Hematopoietic multipotent progenitor cell treated with erythropoietin and hydrocortisone succinate and interleukin-3 and kit ligand, for 17 days (in vitro differentiated cells): ENCODE measurements at places on chromosomes 12 and 14.

- no peak for DNase-seq
These were observed 8.3 kb upstream of the PPFIBP1 start for GRCh38 chr12:27515671-27516070.

- no peak for DNase-seq
These were observed 17.5 kb upstream of the KRT80 start for GRCh38 chr12:52209321-52209720.

DNA sequence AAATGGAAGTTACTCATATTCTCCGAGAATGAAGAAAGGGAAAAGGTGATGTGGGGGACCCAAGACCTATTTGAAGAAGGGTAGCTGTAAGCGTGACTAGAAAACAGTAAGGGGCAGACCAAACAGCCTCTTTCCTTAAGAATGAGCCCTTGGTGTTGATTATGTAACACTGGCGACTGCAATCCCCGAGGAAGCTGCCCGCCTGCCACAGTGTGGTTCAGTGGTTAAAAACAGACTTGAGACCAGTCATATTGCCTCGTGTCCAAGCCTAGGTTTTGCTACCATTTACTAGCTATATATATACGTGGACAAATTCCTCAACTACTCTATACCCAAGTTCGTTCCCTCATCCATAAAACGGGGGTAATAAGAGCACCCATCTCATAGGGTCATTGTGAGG, 49.1 kb downstream of the SSPN start:
- no peak for DNase-seq

GRCh38 chr12:57613427-57614109, 2.3 kb downstream of the ARHGEF25 start:
- DNase-seq: no peak

DNA sequence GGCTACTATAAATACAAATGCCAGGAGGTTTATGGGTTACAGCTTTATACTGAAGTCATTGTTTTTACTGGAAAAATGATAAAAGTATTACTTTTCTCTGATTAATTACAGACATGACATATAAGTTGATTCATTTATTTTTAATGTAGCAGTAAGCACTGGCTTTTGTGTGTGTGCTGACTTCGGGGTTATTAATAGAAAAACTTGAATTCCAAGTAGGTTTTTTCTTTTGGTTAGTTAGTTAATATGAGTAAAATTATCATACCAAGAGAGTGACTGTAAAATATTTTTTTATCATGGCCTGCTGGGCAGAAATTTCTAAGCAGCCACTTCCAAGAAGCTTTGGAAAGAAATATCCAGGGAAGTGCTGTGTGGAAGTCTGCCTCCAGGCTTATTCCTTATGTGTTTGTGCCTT, 56.4 kb downstream of the IFT81 start:
- DNase-seq: no peak

GRCh38 chr12:49702676-49703215, 4.5 kb downstream of the FMNL3 start:
- no peak for DNase-seq

- no peak for DNase-seq
These were observed 19.9 kb upstream of the MDM1 start for GRCh38 chr12:68352067-68352466.
